ENCODE measurements at places on chromosomes 3 and 15.

DNA sequence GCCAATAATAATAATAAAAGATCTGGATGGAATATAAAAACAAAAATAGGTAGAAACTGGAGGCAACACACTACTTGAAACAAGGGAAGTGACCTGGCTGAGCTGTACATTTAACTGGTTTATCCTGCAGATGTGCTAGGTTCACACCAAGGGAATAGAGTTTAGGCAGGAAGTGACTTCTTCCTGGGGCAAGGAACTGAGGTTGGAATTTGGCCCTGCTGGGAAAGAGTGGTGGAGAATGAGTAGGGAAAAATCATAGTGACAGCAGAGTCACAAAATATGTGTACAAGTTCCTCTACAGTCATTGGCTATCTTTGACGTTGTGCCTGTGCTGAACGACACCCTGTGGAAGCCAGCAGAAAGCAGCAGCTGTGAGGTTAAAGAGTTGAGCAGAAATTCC is 44.1 kb downstream of the ARHGAP11B start:
- DNase-seq = no peak

GRCh38 chr3:130981469-130981868 is 45.2 kb downstream of the ASTE1 start:
- DNase-seq = no peak

DNA sequence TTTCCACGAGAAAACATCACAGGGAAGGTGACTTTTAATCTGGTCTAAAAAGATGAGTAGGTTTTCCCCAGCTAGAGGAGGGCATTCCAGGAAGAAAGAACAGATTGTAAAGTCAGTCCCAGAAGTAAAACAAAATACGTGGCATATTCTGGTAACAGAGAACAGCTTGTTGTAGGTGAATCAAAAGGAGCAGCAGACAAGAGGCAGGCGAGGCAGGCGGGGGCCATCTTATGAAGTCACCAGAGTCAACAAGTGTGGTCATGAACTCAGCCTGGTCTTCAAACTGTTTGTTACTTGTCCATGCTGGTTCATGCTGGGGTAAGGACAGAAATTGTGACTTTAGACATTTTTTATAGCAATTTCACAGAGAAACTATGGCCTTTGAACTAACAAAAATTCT is 4.0 kb upstream of the POPDC2 start:
- DNase-seq = no peak

DNA sequence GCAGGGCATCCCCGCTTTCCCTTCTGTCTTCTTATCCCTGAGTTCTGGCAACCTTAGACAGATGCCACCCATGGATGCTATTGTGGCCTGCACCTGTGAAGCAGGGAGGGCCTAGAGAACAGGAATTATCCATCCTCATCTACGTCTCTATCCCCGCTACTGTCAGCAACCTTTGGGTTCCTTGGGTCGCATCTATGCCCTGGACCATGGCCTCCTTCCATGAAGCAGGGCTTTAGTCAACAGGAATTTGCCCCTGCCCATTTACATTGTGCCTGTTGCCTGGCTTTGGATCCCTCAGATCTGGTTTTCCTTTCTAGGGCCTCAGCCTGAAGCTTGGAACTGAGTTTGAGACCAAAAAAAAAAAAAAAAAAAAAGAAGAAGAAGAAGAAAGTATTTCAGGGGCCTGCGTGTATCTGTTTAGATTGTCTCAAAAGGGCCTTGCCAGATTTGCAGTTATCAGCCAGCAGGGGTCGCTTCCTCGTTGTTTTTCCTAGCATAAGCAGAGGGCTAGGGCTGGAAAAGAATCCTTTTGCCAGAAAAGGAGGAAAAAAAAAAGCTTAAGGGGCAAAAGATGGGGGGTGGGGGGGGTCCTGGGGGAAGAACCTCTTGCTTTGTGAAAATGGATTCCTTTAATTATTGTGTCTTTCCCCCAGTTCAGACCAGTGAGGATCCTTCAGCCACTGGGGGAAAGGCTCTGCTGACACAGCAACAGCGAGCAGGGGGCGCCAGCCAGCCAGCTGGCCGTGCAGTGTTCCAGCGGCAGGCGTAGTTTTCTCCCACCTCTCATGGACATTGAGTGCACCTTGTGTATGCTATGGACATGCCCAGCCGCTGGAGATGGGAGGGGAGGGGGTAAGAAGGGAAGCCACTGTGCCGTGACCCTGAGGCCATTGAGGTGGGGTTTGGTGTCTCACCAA is 65.7 kb upstream of the ALDH1L1 start:
- DNase-seq = no peak

- no peak for DNase-seq
Measured at GRCh38 chr3:17655743-17656142, 86.7 kb downstream of the TBC1D5 start.

DNA sequence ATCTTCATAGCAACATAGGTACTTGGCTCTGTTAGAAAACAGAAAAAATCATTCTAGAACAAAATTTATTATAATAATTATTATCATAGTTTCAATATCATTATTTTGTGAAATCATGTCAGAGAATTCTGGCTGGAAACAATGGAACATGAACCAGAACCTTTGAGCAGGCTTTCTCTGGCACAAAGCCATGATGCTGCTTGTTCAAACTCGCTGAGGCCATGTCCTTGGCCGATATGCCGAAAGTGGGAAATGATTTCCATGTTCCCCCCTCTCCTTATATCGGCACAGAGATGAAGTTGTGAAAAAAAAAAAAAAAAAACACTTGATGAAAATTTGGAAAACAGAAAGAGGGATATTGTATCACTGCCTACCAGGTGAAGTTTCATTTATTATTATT is 49.0 kb upstream of the MRPL3 start:
- DNase-seq = no peak

DNA sequence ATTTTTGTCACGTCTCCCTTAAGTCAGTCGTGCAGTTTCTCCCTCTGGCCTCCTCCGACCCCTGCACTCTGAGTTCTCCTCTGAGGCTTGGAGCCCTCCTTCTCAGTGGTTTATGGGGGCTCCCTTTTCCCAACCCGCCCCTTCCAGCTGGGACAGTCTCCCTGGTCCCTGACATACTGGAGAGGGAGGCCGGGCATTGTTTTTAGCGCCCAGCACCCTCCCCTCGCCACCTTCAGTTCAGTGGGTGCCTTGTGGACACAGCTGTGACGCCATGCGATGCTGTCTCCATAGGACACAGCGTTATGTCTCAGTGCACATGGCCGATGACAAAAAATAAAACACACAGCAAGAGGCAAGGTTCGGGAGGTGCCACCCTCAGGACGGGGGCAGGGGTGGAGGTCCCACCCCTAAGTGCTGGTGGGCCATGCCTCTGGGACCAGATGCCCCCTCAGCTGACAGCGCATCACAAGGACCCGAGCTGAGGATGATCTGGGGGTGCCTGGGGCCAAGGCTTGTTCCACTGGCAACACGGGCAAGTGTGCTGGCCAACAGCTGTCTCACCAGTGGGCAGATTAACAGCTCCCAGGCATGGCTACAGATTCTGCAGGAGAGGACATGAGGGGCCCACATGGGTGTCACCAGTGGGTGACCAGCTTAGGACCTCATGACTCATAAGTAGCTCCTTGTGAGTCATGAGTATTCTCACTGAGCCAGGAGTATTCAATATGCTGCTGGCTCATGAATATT is 81.6 kb downstream of the PLXNA1 start:
- DNase-seq = no peak

- DNase-seq = no peak
Measured at GRCh38 chr3:3085782-3086181, 24.4 kb downstream of the IL5RA start.

GRCh38 chr3:124424396-124424795 is 305.9 kb upstream of the UMPS start:
- DNase-seq = no peak

- DNase-seq = no peak
Measured at GRCh38 chr3:152549263-152549662, 280.5 kb downstream of the MBNL1 start.

DNA sequence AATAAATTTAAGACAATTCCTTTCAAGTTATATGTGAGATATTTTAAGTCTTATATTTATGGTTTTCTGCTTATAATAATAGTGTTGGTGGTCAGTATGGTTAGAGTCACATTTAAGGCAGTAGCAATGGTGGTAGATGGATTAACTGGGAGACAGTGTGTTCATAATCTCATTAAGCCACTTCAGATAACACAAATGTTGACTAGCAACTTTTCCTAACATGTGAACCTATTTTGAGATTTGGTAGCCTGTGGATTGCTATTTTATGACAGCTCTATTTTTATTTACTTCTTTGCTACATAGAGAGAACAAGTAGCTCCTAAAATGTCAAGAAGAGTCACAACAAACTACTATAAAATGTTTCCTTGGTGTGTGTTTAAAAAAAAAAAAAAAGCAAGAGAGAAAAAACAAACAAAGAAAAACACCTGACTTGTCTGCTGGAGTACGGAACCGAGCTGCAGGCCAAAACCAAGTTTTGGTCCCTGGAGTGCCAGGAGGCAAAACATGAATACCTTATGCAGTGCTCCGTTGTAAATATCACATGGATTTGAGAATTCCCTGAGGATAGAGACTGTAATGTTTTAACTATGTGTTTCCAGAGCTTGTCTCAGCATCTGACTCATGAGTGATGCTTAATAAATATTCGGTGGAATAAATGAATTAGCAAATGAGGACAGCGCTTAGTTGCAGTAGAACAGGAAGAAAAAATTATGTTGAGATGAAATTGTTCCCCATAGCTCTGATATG is 457.1 kb upstream of the ROBO2 start:
- DNase-seq = no peak

GRCh38 chr15:64134345-64134829 is 17.1 kb upstream of the SNX22 start:
- no peak for DNase-seq

DNA sequence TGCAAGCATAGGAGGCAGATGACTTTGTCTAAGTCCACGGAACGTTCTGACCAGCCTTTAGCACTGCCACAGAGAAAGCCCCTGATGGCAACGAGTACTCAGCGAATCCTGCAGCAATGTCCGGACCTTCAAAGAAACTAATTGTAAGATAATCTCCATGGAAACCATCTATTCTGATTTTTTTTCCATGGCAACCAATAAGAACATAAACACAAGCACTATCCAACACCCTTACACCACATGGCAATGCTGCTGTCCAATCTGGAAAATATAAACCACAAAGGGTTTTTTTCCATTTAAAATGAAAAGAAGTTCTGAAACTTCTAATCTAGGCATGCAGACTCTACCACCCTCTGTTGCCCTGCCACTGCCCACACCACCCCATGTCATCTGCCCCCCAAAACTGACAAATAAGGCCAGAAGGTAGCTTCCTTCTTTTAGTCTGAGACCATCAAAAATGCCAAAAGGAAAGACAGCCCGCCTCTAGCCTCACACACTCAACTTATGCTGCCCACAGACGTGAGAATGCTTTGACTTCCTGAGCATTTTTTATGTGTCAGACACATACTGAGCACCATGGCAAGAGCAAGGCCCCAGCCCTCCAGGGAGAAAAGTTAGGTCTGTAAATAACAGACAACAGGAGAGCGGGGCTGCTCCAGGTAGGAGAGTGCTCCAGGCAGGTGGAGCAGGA is 44.5 kb downstream of the POC1A start:
- no peak for DNase-seq

DNA sequence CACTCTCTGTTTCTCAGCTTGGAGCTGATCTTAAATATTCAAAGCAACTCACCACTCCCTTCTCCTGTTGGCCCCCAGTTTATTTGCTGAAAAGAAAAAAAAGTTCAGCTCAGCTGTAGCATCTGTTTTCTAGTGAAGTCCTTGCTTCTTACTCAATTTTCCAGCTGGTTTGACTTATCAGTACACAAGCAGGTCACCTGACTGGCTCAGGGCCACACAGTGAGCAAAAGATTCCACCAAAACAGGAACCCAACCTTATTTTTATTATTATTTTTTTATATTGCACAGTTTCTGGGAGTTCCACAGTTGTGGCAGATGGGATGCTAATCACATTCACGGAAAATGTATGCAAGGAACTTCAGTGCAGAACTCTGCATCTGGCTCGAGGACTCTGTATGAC is 390.7 kb upstream of the RGMA start:
- DNase-seq = no peak

DNA sequence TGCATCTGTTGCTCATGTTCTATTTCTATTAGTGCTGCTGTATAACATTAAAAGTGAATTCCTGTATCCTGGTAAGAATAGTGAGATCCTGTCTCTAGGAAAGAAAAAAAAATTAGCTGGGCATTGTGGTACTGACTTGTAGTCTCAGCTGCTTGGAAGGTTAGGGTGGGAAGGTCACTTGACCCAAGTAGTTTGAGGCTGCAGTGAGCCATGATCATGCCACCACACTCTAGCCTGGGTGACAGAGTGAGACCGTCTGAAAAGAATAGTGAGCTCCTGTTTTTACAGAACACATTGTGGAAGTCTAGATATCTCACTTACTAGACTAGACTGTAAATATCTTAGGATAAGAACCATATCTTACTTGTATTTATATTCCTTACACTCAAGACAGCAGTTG is 4.6 kb downstream of the ATP11B start:
- no peak for DNase-seq

- DNase-seq = no peak
Measured at GRCh38 chr3:67884345-67884744, 229.9 kb upstream of the SUCLG2 start.

GRCh38 chr3:45992133-45992729 is 3.4 kb downstream of the FYCO1 start:
- no peak for DNase-seq

DNA sequence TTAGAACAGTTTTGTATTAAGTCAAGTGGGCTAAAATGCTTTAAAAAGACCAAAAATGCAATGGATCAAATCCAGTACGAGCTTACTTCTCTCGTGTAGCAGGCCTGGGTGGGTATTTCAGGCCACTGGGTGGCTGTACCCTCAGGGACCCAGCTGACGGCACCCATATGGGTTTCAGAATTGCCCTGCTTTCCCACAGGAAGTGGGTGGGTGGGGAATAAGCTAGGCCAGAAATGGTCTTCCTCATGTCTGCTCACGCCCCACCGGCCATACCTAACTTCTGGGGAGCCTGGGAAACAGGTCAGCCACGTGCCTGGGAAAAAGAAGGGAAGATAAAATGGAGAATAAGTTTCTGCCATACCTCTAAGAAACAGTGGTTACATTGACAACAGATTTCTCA is 20.3 kb downstream of the GPR160 start:
- no peak for DNase-seq

DNA sequence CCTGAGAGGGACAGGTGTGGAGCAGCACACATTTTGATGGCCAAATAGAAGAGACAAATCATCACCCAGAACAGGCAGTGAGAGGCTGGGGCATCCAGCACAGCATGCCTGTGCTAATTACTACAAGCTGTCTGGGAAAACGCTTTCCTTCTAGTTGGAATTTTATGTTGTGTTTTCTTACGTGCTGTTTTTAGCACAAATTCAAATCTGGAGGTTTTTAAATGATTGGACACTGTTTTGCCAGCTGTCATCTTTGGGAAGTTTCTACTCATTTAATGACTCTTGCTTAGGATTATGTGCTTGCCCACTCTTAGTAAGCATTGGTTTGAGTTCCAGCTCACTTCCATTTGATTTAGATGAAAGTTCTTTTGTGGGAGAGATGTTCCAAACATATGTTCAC is 43.5 kb downstream of the EAF1 start:
- no peak for DNase-seq

GRCh38 chr3:168088106-168088720 is 7.5 kb downstream of the GOLIM4 start:
- no peak for DNase-seq

DNA sequence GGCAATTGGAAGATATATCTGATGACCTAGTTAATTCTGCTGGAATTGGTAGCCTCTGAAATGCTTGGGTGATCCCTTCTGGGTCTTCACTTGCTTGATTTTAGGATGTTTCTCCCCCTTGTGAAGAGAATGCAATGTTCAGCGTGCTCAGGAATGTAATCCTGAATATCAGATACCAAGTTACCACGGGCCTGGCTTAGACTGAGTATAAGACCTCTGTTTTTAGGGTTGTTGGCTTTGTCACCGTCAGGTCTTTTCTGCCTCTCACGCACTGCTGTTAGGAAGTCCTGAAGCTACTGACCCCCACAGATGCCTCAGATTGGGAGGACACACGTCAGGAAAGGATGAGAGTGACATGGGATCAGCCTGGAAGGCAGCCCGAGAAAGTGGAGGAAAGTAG is 198.5 kb downstream of the CDIN1 start:
- DNase-seq = no peak

Data from stimulated activated CD8-positive, alpha-beta memory T cell treated with anti-CD3 and anti-CD28 coated beads, Interleukin-4, amount 100 ng/mL, for 24 hours (primary cell).